ENCODE measurements at places on chromosomes 2 and 18. TPM values are rescaled to one million over a fixed set of nuclear protein-coding genes. Genes with fewer than 3 reads are reported as not detected.

Gene CYP27A1
- 0.10 TPM for total RNA-seq

Gene PLCL1
- total RNA-seq, result not detected

Gene LCLAT1
- 19.3 TPM for total RNA-seq

Gene CCDC141
- not detected for total RNA-seq

Gene EFR3B
- total RNA-seq, result 12.8 TPM

All from A549 treated with RU486 at 1 μM for 4 hours (cell line).